Upper lobe of right lung (tissue), 1 donor: ENCODE measurements at places on chromosomes 6 and 20.

DNA sequence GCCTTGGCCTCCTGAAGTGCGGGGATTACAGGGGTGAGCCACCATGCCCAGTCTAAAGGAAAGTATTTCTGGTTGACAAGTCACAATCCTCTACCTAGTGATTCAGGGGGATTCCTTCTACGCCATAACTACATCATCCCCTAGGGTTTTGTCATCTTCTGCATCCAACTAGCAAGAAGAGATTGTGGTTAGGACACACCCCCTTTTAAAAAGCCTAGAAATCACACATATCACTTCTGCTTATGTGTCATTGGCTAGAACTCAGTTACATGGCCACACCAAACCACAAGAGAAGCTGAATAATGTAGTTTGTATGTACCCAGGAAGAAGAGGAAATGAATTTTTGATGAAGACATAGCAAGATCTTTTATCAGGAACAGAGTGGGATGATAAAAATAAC, 14.7 kb upstream of the CHD6 start:
- no peak for DNase-seq

- no peak for DNase-seq
Observed at GRCh38 chr20:13296070-13296469, 75.0 kb downstream of the ISM1 start.

DNA sequence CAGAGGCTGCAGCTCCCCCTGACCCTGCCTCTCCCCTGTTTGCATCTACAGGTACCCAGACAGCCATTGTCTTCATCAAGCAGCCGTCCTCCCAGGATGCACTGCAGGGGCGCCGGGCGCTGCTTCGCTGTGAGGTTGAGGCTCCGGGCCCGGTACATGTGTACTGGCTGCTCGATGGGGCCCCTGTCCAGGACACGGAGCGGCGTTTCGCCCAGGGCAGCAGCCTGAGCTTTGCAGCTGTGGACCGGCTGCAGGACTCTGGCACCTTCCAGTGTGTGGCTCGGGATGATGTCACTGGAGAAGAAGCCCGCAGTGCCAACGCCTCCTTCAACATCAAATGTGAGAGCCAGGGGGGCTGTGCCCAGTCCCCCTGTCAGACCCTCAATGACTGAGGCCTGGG, 42.1 kb upstream of the SRF start:
- DNase-seq, result no peak

DNA sequence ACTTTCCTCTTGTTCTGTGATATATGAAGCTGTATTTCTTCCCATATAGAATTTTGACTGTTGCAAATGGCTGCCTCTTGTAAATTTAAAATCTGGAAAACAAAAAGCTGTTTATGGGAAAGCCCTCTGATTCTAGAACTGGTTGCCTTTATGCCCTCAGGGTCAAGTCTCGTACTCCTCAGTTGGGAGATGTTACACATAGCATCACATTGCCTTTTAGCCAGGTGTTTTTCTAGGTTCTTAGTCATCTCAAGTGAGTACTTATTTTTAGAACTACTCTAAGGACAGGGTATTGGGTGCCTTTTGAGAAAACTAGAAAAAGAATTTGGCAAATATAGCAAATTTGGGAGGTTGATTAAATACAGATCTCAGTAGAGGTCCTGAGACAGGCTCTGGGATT, 58.5 kb downstream of the ANKS1A start:
- no peak for DNase-seq

DNA sequence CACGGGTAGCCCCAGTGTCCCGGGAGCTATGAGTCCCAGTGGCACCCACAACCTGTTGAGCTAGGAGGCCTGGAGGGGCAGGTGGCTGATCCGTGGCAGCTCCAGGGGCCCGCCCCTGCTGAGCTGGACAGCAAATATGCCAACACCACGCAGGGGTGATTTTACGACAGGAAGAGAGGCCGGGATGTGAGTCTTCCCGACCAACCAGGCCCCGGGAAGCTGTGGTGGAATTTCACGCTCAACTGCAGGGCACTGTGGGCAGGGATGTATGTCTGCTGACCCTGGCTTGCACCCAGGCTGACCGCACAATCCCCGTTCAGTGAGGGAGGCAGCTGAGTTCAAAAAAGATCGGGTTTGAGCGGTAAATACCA, 183.9 kb downstream of the ERMARD start:
- DNase-seq, result no peak

- no peak for DNase-seq
Observed at GRCh38 chr20:25012616-25013189, 20.2 kb upstream of the APMAP start.

DNA sequence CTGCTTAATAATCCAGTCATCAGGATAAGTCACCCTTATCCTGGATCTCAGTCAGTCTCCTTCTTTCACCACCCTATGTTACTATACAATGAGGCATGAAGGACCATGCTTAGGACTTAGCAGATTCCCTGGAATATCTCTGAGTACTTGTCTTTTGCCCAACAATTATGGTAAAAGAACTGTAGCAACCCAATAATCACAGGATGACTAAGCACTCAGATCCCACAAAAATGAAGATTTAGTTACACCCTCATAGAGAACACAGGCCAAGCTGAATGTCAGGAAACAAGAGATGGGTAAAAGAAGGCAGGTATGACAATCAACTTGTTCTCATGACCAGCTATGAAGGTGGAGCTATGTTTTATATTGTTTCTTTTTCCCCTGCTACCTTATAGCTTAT, 91.4 kb downstream of the EDN1 start:
- DNase-seq, result no peak

- DNase-seq, result no peak
Observed at GRCh38 chr6:117481926-117482239, 591 bp upstream of the DCBLD1 start.

- DNase-seq, result no peak
Observed at GRCh38 chr20:48448666-48449600, 378.9 kb downstream of the PREX1 start.

DNA sequence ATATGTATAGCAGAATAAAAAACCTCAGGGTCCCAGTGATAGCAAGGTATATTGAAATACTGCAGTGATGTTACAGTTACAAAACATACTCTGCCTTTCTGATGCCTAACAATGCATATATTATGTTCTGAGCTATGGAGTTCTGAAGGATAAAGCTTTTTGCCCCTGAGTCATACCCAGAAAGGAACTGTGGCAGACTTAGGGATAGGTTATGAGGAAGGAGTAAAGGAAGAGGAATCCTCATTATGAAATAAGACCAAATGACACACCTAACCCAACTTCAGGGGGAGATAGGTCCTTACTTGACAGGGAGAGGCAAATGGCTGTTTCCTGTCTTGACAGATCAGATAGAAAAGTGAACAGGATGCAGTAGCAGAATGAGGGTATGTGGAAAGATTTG, 940.6 kb upstream of the FLRT3 start:
- DNase-seq, result no peak

DNA sequence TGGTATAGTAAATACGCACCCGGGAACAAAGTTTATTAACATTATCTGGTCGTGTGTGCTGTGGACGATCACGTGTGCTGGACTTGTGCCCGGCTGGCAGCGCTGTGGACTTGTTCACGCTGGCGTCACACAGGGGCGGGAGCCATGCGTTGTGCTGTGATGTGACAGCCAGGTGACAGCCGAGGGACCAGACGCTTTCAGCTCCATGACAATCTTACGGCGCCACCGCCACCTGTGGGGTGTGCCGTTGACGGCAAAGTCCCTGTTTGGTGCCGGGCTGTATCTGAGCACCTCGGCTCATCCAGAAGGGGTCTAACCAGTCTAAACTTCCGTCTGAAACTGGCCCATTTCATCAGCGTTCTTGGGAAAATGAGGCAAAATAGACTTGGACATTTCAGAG, 25.2 kb downstream of the DLL1 start:
- peak; percentile 80 for DNase-seq

GRCh38 chr6:45901767-45902650, 113.7 kb downstream of the CLIC5 start:
- DNase-seq, result no peak

DNA sequence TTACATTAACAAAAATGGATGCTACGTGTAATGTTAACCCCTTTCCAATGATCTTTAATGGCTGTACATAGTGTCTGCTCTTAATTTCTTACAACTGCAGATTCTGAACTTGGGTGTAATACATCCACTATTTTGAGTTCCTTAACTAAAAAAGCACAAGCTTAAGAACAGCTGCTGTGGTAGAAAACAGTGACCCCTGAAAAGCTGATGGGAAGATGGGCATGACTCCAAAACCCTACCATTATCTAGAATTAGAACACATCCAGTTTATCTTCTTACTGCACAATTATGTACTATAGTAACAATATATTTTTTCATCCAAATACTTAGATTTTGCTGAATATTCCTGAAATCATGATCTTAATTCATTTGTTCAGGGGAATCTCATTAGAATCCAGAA, 49.3 kb downstream of the LYRM4 start:
- DNase-seq, result no peak

DNA sequence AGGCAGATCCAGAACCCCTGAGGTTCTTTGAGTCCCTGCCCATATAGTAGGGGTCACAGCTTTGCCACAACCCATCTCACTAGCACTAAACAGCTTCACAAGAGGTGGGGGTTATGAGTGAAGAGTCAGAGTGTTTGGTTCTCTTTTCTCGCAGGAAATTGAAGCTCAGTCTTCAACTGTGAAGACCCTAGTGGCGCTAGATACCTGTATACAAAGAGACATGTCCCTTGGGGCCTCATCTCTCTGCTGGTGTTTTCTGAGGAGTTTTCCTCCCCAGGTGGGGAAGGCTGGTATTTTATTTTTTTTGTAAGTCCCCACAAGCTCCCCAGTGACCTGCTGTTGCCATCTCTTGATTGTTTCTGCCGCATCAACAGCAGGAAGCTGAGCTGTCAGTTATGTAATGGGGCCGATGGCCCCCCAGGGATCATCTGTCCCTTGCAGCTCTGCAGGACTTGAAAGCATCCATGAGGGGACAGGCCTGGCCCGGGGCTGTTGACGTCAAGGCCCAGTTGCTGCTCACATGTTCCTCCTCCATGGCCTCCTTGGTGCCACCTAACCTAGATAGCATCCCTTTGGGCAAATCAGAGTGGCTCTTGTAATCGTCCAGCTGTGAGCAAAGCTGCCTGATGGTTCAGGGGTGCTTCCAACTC, 23.1 kb downstream of the STK35 start:
- DNase-seq, result no peak

DNA sequence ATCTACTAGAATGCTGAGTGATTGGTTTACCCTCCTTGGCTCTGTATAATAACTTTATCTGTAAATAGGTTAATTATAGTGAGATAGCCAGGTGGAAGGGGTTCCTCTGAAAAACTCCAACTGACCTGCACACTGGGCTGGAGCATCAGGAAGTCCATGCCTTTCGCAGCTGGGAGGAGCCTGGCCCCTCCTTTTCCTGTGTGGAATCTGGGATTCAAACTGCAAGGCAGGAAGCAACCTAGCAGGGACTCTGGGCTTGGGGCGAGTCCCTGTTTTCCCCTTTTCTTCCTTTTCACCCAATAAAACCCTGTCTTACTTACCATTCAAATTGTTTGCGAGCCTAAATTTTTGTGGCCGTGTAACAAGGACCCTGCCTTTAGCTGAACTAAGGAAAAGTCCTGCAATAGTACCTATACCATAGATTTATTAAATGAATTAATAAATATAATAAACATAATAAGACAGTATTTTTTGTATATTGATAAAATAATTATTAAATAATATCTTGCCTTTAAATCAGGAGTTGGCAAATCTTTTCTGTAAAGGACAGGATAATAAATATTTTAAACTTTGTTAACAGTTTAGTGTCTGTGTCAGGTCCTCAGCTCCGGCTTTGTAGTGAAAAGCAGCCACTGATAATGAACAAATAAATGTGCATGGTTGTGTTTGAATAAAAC, 406.2 kb upstream of the MMS22L start:
- DNase-seq, result no peak

GRCh38 chr6:107787589-107787960, 36.5 kb downstream of the SCML4 start:
- no peak for DNase-seq

DNA sequence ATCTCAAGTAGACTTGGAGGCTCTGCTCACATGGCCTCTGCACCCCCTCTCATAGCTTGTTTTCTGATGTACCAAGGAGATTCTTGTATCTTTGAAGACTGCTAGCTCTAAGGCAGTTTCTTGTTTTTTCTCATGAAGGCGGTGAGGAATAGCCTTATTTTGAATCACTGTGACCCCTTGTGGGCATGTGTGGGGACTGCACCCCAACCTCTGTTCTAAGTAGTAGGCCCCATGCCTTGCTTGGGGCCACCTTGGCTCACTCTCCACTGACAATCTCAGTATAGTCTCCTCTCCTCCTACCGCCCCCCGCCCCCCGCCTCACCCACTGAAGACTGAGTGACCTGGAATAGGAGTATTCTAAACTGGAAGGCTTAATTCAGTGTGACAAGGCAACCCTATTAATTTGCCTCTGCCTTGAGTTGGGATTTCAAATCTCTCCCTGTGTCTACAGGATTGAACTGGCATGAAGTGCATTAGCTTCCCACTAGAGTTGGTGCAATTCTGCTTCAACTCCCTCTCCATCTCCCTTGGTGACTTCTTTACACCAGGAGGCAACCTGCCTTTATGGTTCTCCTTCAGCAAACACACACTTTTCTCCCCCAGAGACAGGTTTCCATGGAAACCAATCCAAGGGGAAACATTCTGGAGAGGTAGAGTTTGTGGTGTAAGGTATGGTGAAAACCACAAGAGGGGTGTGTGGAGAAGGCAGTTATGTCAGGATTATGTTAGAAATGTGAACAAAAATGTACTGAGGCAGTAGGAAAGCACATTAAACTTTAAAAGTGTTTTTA, 75.4 kb upstream of the ECI2 start:
- peak; percentile 69 for DNase-seq

DNA sequence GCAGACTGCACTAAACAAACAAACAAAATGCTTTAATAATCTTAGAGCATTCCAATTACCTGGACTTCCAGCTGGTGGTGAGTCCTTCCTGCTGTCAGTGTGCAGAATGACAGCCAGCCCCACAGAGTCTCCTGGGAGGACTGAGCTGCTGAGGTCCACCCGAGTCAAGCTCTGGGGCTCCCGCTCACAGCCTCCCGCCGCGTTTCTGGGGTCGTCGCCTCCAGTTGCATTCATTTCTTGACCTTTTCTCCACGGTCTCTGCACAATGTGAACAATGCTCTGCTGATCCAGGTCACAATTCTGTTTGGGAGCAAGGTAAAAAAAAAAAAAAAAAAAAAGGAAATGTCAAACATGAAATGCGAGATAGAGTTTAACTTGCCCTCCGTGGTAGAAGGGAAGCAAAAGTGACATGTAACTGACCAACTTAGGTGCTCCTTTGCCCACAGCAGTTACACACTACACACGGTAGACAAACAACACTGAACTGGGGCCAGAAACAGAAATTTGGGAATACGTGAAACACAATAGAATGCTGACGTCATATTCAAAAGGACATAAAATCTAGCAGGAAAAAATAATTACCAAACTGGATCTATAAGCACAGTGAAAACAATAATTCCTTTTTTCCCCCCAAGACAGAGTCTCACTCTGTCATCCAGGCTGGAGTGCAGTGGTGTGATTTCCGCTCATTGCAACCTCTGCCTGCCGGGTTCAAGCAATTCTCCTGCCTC, 464.9 kb downstream of the PRKN start:
- no peak for DNase-seq

DNA sequence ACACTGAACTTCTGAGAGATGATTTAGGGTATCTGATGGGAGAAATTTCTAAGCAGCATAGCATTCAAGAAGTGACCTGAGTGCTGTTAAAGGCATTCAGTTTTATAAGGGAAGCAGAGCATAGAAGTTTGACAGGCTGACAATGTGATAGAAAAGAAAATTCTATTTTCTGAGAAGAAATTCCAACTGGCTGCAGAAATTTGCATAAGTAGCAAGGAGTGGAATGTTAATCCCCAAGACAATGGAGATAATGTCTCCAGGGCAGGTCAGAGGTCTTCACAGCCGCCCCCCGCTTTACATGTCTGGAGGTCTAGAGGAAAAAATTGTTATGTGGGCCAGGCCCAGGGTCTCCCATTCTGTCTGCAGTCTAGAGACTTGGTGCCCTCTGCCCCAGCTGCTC, 1361.8 kb upstream of the EYS start:
- no peak for DNase-seq
